Naive thymus-derived CD8-positive, alpha-beta T cell (primary cell): ENCODE measurements at places on chromosomes 13 and 19. TPM values are rescaled to one million over a fixed set of nuclear protein-coding genes. Genes with fewer than 3 reads are reported as not detected.

Gene ZNF793
- 2.8 TPM for polyA plus RNA-seq

Gene MAST1
- 4.4 TPM for polyA plus RNA-seq

Gene ZNF578
- 3.5 TPM for polyA plus RNA-seq

Gene TMEM86B
- 0.17 TPM for polyA plus RNA-seq

DNA sequence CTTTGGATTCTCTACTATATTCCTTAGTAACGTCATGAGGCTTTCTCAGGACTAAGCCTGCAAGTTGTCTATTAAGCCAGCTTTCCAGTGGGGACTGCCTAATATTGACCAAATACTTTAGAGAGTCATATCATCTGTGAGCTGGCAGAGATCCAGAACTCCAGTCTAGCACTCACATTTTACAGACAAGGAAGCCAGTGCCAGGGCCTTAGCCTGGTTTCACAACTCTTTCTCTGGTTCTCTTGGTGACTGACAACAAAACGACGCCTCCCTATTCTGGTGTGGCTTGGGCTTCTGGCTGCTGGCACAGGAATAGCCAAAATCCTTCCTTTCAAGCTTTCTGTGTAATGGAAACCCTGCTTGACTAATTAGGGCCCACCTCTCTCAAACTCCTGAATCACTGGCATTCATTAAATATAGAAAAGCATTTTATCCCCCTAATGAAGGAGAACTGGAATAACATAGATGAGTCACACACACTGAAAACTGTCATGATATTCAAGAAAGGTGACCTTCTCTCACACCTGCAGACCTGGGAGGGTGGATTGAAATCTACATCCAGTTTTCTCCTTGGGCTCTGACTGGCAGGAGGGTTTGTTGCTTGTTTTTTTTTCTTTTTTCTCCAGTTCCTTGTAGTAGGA, 75.2 kb upstream of the UBL3 start:
- no peak overlapping the region for H3K4me3 ChIP-seq
- H3K36me3 ChIP-seq: no peaks in the 10 kb centered on the region
- H3K4me1 ChIP-seq: peaks cover 6% of the 10 kb centered on the region
- no peak overlapping the region for H3K27ac ChIP-seq
- DNase-seq: no peak

DNA sequence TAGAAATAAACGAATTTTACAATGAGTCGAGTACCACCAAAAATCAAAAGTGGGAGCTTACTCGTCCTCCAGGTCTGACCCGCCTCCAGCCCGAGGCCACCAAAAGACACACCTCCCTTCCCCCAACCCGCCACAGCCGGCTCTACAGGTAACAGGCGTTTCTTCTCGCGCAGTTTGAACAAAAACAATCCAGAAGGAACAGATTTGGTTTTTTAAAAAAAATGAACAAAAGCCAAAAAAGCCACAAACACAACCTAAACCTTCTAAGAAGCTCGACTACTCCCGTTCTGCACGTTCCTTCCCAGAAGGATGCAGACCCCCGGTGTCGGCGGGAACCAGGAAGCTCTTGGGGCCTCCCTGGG, 671 bp downstream of the ZDHHC20 start:
- peak; percentile 34 for DNase-seq
- peaks cover 13% of the 10 kb centered on the region for H3K4me1 ChIP-seq
- H3K27ac ChIP-seq: peak overlapping the region; percentile 87
- peaks cover 7% of the 10 kb centered on the region for H3K36me3 ChIP-seq

GRCh38 chr13:43003010-43003409, 11.0 kb upstream of the EPSTI1 start:
- no peak for DNase-seq
- peaks cover 14% of the 10 kb centered on the region for H3K36me3 ChIP-seq
- H3K4me3 ChIP-seq: no peak overlapping the region
- peaks cover 2% of the 10 kb centered on the region for H3K27me3 ChIP-seq
- H3K27ac ChIP-seq: no peak overlapping the region

GRCh38 chr13:48038761-48039160, 1.2 kb downstream of the NUDT15 start:
- H3K4me1 ChIP-seq: peaks cover 20% of the 10 kb centered on the region
- H3K4me3 ChIP-seq: peak overlapping the region; percentile 94
- peak overlapping the region; percentile 98 for H3K27ac ChIP-seq
- H3K36me3 ChIP-seq: no peaks in the 10 kb centered on the region

GRCh38 chr13:31048521-31048920, 113.2 kb downstream of the HSPH1 start:
- no peaks in the 10 kb centered on the region for H3K36me3 ChIP-seq
- peaks cover 27% of the 10 kb centered on the region for H3K4me1 ChIP-seq
- no peak for DNase-seq

DNA sequence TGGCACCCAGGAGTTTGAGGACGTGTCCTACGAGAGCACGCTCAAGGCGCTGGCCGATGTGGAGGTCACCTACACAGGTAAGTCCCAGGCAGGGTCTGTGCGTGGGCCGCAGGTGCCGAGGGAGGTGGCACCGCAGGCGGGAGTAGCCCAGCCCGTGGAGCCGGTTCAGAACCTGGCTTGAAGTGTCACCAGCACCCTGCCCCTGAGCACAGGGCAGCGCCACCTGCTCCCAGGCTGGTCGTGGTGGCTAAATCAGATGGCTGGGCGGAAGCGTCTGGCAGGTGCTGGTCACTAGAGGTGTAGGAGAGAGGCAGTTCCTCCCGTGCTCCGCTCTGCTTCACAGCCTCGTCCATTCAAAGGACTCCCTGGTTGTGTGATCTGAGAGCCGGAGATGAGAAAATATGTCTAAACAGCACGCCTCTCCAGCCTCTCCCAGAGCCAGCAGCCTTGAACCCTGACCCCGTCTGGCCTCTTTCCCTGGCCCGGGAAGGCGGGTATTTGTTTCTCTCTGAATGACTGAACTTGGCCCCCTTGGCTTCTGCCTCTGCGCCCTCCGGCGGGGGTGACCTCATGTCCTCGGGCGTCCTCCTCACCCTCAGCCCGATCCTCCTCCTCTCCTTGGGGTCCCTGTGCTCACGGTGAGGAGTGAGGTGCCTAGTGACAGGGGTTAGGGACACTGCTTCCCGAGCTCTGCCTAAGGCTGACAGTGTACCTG, 5.4 kb downstream of the THOP1 start:
- no peaks in the 10 kb centered on the region for H3K36me3 ChIP-seq
- H3K4me1 ChIP-seq: peaks cover 14% of the 10 kb centered on the region
- H3K4me3 ChIP-seq: no peak overlapping the region
- DNase-seq: no peak
- H3K27ac ChIP-seq: no peak overlapping the region
- H3K27me3 ChIP-seq: no peaks in the 10 kb centered on the region

DNA sequence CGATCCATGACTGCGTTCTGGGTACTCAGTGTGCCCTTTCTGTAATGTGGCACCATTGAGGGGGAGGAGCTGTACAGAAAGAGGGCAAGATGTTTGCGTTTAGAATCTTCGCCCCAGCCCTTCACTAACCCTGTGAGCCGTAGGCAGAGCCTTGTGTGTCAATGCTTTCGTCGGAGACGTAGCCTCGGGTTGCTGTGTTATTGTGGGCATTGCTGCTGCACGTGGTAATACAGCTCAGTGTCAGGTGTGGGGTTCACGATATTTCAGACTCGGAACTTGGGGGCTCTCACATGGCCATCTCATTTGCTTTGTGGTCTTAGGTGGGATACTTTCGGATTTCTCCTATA, 6.1 kb downstream of the RPS9 start:
- no peak overlapping the region for H3K4me3 ChIP-seq
- no peaks in the 10 kb centered on the region for H3K27me3 ChIP-seq
- H3K27ac ChIP-seq: no peak overlapping the region
- H3K4me1 ChIP-seq: peaks cover 81% of the 10 kb centered on the region
- peaks cover 23% of the 10 kb centered on the region for H3K36me3 ChIP-seq

DNA sequence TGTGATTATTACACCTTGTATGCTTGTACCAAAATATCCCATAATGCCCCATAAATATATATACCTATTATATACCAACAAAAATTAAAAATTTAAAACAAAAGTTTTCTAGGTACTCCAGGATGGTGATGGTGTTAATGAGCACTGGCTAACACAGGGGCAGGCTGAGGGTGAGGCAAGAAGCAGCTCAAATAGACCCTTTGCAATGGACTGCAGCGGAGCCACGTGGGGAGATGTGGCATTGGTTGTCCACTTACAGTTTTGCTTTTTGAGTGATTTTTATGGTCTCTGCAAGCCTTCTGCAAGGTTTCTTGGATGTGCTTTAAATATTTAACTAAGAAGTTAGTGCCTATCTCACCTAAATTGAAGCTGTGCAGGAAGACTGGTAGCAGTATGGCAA, 132.9 kb downstream of the RAP2A start:
- H3K27ac ChIP-seq: no peak overlapping the region
- DNase-seq: no peak
- no peaks in the 10 kb centered on the region for H3K4me1 ChIP-seq
- H3K4me3 ChIP-seq: no peak overlapping the region
- no peaks in the 10 kb centered on the region for H3K36me3 ChIP-seq

DNA sequence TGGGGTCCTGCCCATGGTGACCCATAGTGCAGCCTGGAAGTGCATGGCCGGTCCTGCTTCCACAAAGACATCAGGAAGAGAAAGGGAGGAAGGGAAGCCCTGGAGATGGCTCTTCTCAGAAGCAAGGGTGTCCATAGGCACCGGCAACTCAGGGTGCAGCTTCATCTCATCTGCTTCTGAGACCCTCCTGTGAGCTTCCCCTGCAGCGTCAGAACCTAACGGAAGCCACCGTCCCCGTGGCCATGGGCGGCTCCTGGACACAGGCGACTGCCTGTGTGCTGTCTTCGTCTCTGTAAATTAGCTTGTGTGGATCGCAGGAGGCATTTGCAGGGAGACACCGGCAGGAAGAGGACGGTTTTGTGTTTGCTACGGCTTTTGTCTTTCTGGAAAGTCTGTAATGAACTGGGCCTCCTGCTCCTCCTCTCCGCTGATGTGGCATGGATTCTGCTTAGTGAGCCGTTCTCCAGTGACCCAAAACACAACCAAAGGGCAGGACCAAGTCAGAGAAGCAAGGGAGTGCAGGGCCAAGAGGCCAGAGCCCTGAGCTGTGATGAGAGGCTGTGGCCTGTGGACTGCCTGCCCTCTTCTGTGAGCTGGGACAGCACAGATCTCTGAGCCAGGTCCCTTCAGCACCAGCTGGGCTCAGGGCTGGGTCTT, 2.5 kb downstream of the ATP4B start:
- no peak overlapping the region for H3K4me3 ChIP-seq
- DNase-seq: no peak
- H3K27me3 ChIP-seq: no peaks in the 10 kb centered on the region
- no peak overlapping the region for H3K27ac ChIP-seq

GRCh38 chr19:48625891-48626327, 6.6 kb downstream of the SPHK2 start:
- H3K27me3 ChIP-seq: no peaks in the 10 kb centered on the region
- peaks cover 35% of the 10 kb centered on the region for H3K36me3 ChIP-seq
- peaks cover 37% of the 10 kb centered on the region for H3K4me1 ChIP-seq
- DNase-seq: no peak
- H3K27ac ChIP-seq: peak overlapping the region; percentile 6

DNA sequence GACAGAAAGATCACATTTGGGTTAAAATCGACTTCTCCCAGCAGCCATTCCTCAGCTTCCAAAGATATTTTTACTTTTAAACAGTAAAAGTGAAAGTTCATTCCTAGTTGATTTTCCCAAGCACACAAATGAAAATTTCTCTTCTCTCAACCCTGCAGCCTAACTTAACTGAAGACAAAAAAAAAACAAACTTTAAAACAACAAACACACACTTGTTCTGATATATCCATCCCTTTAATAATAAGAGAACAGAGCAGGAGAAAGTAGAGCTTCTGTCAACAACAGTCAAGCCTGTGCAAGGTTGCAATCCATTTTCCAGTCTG, 72.9 kb downstream of the STK24 start:
- no peaks in the 10 kb centered on the region for H3K27me3 ChIP-seq
- no peaks in the 10 kb centered on the region for H3K36me3 ChIP-seq
- no peak overlapping the region for H3K4me3 ChIP-seq
- DNase-seq: no peak
- H3K4me1 ChIP-seq: peaks cover 39% of the 10 kb centered on the region

DNA sequence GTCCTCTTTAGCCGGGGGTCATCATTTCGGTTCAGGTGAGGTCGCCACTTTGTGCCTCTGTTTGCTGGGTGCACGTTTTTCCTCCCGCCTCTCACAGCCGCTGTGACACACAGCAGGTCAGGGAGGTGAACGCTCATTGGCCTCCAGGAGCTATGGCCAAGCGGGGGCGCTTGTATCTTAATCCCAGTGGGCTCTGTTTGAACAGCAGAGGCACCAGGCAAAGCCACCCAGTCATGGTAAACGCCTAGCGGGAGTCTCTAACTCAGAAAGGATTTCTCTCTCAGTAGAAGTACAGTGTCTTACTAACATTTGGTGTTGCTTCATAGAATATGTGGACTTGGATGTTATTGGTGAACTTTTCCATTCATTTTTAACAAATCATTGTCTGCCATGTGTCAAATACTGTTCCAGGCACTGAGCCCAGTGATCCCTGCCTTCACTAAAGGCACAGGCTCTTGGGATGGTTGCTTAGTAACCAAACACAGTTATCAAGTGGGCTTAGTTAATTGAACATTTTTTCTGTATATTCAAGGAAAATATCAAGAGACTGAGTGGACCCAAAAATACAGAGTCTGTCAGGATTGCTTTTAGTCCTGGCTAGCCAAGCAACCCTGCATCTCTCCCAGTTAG, 186.7 kb downstream of the STK24 start:
- H3K36me3 ChIP-seq: no peaks in the 10 kb centered on the region
- H3K4me3 ChIP-seq: no peak overlapping the region
- H3K4me1 ChIP-seq: no peaks in the 10 kb centered on the region
- DNase-seq: no peak

- no peak overlapping the region for H3K4me3 ChIP-seq
- H3K36me3 ChIP-seq: no peaks in the 10 kb centered on the region
- DNase-seq: no peak
- H3K27me3 ChIP-seq: no peaks in the 10 kb centered on the region
- no peaks in the 10 kb centered on the region for H3K4me1 ChIP-seq
These were observed 1227.1 kb downstream of the SLITRK1 start for GRCh38 chr13:82654861-82655855.

- H3K27me3 ChIP-seq: no peaks in the 10 kb centered on the region
- H3K36me3 ChIP-seq: no peaks in the 10 kb centered on the region
- DNase-seq: no peak
- no peak overlapping the region for H3K4me3 ChIP-seq
These were observed 704.6 kb upstream of the PCDH9 start for GRCh38 chr13:67934617-67935330.

DNA sequence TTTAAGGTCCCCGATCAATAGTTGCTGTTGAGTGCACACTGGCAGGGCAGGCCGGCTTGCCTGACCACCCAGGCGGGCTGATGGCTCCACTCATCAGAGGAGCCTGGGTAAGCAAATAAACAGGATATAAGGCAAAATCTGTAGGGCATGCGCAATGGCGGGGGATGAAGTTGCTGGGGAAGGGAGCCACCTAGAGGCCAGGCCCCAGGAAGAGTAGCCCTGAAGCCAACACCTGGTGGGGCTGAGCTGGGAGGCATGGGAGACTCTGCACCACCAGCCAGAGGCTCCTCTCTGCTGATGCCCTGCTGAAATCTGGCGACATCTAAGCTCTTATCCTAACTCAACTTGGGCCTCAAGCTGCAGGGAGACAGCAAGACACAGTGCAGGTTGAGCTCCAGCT, 324.3 kb downstream of the ZNF536 start:
- peaks cover 21% of the 10 kb centered on the region for H3K27me3 ChIP-seq
- H3K36me3 ChIP-seq: no peaks in the 10 kb centered on the region
- no peak overlapping the region for H3K4me3 ChIP-seq
- no peak overlapping the region for H3K27ac ChIP-seq

GRCh38 chr13:103883164-103883563, 816.9 kb upstream of the SLC10A2 start:
- H3K4me3 ChIP-seq: no peak overlapping the region
- no peak overlapping the region for H3K27ac ChIP-seq
- H3K4me1 ChIP-seq: no peaks in the 10 kb centered on the region
- H3K36me3 ChIP-seq: no peaks in the 10 kb centered on the region
- no peaks in the 10 kb centered on the region for H3K27me3 ChIP-seq

GRCh38 chr13:59413126-59413525, 750.6 kb downstream of the DIAPH3 start:
- no peak overlapping the region for H3K27ac ChIP-seq
- H3K4me1 ChIP-seq: no peaks in the 10 kb centered on the region
- H3K27me3 ChIP-seq: peaks cover 9% of the 10 kb centered on the region
